ENCODE measurements at places on chromosomes 12 and 14.
A peak's percentile ranks its signal among the peaks of the same experiment; 100 is the strongest.

DNA sequence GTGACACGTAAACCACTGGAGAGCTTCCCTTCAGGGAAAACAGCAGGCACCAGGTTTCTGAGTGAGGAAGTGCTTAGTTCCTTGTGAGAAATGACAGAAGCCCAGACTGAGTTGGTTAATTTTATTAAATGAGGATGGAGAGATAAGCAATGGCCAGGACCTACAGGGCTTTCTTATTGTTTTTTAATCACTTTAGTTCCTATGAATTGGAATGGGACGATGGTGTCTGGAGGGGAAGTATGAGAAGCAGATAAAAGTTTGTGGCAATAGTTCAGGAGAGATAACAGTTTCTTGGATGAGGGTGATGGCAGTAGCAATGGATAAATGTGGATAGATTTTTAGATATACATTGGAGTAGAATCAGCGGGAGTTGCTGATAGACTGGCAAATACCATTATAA is 86.5 kb upstream of the PTPRR start:
- no peak for DNase-seq

- DNase-seq, result no peak
Observed at GRCh38 chr12:130198026-130198662, 35.9 kb downstream of the FZD10 start.

- no peak for DNase-seq
Observed at GRCh38 chr12:26177283-26177682, 18.1 kb upstream of the SSPN start.

DNA sequence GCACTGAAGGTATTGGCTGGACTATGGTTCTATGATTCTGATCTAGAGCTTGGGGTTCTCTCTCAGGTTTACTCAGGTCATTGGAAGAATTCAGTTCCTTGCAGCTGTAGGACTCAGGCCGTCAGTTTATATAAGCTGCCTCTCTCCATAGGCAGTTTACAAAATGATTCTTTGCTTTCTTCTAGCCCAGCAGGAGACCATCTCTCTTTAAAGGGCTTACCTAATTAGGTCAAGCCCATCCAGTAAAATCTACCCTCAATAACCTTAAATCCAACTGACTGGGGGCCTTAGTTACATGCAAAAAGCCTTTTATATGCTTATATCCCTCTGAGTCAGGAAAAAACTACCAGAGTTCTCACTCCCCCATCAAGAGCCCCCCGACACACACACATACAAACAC is 80.5 kb upstream of the GARIN6 start:
- no peak for DNase-seq

- no peak for DNase-seq
Observed at GRCh38 chr12:24901576-24902461, 47.1 kb downstream of the BCAT1 start.

- no peak for DNase-seq
Observed at GRCh38 chr12:93663729-93664084, 13.5 kb upstream of the CRADD start.

- no peak for DNase-seq
Observed at GRCh38 chr14:76926521-76927251, 100.5 kb downstream of the LRRC74A start.

GRCh38 chr14:32710231-32710671 is 228.4 kb upstream of the NPAS3 start:
- no peak for DNase-seq

GRCh38 chr12:110379197-110379596 is 24.3 kb downstream of the ANAPC7 start:
- DNase-seq, result no peak

- DNase-seq, result no peak
Observed at GRCh38 chr12:51005671-51006070, 20.5 kb downstream of the SLC11A2 start.

DNA sequence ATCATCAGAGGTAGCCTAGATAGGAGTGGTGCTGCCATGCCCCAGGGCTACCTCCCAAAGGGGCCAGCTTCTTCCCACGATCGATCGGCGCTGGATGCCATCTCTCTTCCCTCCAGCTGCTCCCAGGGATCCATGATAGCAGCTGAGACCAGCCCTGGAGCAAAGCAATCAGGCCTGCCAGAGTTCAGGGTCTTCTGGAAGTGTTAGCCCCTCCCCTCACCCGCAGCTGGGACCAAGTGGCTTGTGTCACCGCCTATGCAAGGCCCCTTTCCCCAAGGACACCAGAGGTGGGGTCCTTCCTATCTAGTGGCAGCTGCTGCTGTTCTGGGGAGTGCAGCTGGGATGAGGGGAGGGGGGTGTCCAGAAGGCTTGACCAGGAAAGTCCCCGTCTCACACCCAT is 87.0 kb downstream of the IRF2BPL start:
- no peak for DNase-seq

GRCh38 chr12:42508913-42509460 is 80.6 kb downstream of the PRICKLE1 start:
- no peak for DNase-seq

DNA sequence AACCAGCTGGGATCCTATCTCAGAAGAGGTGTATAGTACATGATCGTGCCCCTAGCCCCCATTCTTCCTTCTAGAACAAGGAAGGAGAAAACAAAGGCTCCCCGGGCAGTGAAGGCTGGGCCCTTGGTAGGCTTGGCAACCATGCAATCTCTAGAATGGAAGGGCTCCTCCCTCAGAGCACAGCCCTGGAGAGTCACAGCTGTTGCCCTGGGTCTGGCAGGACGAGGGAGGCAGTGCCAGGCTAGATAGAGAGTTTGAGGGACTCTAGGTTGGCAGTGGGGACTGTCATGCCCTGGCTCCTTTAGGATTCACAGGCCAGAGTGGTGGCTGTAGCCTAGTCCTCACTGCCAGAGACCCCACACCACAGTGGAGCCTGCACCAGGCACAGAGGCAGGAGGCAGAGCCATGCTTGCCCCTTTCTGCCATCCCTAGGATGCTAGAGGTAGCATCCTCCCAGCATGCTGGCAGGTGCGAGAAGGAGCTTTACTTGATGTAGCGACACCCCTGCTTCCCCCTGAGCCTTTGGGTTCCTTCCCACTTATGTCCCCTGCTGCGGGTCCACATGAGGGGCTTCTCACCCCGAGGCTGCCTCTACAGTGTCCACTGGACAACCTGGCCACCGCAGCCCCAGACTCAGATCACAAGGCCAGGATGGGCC is 33.4 kb upstream of the CIPC start:
- no peak for DNase-seq

- no peak for DNase-seq
Observed at GRCh38 chr14:101827286-101827685, 65.8 kb downstream of the PPP2R5C start.

GRCh38 chr12:14989790-14990189 is 16.9 kb downstream of the PDE6H start:
- no peak for DNase-seq

DNA sequence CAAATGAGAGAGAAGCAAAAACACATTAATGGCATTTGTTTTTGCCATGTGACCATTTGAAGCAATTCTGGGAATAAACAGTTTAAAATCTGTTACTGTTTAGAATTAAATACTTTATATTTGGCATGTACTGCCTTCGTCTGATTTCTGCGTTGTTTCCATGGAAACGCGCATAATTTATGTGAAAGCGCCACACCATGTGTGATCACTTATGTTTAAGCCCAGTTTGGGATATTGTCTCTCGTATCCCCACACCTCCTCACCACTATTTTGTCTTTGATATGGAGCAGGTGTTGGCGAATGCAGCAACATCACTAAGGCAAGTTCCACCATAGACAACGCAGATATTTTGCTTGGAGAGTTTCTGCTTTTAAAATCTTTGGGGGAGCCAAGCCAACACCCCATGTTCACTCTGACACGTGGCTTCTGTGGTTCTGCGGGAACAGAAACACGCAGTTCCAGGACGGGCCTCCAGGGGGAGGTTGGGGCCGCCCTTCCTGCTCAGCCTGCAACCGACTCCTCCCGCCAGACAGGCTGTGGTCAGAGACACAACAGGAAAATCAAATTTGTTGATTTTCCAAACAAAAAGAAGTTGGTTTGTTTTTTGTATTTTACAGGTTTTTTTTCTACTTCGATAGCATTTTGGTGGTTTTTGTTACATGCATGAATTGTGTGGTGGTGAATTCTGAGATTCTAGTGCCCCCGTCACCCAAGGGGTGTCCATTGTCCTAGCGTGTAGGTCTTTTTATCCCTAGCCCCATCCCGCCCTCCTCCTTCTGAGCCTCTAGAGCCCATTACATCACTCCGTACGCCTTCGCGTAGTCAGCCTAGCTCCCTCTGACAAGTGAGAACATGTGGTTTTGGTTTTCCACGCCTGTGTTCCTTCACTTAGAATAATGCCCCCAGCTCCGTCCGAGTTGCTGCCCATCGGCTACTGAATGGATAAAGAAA is 101.9 kb upstream of the SFSWAP start:
- peak; percentile 40 for DNase-seq

DNA sequence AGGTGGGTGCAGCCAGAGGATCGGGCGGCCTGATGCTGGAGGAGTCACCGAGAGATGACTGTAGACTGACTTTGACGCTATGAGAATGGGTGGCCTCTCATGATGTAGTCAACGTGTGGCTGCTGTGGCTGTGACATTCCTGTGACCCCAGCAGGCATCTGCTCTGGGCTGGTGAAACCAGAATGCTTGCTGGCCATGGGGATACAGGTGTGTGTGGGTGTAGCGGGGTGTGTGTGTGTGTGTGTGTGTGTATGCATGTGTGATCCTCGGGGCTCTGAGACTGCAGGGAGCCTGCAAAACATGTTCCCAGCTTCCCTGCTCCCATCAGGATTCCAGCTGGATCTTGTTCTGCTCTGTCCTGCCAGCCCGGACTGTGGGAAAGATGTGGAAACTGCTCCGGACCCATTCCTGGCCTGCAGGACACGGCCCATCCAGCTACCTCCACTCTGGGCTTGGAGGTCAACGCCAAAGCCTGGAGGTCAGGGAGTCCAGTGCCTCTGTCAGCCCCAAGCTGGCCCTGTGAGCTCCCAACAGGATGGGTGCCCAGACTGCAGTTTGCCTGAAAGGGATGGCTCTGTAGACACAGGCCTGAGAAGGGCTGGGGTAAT is 18.8 kb upstream of the HHIPL1 start:
- DNase-seq, result no peak

DNA sequence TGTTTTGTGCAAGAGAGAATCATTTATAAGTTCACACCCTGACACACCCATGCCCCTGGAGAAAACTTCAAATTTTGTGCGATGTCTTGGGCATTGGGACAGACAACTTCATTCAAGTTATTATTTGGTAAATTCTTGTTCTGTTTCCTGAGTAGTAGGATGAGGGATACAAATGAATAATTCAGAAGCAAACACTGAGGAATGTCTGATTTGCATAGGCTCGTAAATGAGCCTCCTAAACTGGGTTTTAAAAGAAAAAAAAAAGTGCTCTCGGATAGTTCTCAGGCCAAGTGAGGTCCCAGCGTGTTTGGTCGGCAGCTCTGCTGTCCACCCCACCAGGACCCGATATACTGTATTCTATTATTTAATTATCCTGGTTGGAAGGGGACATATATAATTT is 134.7 kb upstream of the CPM start:
- DNase-seq, result no peak

All from stimulated activated CD8-positive, alpha-beta memory T cell treated with anti-CD3 and anti-CD28 coated beads, Interleukin-15, amount 100 ng/mL, for 24 hours (primary cell).